Left ventricle myocardium superior (tissue), 1 donor: ENCODE measurements at places on chromosomes 6 and 20. TPM values are rescaled to one million over a fixed set of nuclear protein-coding genes. Genes with fewer than 3 reads are reported as not detected.

The TXLNB gene
- 133 TPM for total RNA-seq

The ZBTB9 gene
- 5.1 TPM for total RNA-seq

The WFDC5 gene
- total RNA-seq = not detected

GRCh38 chr6:18117136-18117535, 5.3 kb downstream of the NHLRC1 start:
- DNase-seq = no peak

GRCh38 chr20:844473-845225, 11.1 kb downstream of the FAM110A start:
- DNase-seq = peak; percentile 93

GRCh38 chr6:169416249-169416648, 162.6 kb upstream of the THBS2 start:
- no peak for DNase-seq

DNA sequence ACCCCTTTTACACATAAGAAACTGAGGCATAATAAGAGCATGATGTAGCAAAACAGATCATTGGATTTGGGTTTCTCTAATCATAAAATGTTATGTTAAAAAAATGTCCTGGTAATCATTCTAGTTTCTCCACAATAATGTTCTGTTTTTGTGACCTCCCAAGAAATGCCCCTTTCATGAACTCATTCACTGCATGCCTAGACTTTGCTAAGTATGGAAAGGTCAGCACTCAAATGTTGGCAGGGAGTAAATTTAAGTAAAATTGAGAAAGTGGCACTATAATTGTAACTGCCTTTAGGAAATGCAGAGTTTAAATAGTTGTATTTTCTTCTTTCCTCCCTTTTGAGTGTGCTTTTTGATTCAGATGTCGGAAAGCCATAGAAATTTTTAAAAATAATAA, 48.5 kb upstream of the ID4 start:
- DNase-seq = no peak

DNA sequence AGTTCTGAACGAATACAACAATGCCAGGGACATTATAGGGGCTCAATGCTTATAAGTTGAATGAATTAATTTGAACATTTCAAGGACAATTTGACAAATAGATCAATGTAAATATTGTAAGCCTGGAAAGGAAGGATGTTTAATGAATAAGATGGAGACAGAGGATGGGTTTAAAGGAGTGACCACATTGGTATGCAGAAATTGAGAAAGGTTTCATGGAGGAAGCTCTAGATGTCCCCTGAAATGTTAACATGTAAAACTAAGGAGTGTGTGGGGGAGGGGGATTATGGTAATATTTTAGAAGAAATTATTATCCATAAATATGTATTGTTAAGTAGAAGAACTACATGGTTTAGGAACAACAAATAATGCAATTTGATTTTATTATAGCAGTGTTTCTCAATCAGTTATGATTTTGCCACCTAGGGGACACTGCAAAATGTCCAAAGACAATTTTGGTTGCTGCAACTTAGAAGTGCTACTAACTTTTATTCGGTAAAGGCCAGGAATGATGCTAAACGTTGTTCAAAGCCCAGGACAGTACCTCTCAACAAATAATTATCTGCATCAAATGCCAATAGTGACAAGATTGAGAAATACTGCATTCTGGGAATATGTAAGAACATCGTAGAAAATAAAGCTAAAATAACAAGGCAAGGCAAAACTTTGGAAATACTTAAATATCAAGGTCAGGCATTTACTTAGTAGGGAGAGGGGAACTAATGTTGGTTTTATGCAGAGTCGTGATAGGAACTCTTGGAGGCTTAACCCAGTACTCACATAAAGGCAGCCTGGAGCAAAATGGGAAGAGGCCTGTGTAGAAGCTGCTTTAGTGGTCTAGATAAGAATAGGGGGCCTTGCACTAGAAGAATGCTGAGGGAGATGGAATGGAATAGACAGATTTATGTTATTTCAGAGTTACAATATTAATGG, 686.9 kb upstream of the CITED2 start:
- DNase-seq = no peak
